ENCODE measurements at places on chromosomes 11 and 22.

- DNase-seq: no peak
These were observed 4.5 kb downstream of the PARVA start for GRCh38 chr11:12381875-12382274.

DNA sequence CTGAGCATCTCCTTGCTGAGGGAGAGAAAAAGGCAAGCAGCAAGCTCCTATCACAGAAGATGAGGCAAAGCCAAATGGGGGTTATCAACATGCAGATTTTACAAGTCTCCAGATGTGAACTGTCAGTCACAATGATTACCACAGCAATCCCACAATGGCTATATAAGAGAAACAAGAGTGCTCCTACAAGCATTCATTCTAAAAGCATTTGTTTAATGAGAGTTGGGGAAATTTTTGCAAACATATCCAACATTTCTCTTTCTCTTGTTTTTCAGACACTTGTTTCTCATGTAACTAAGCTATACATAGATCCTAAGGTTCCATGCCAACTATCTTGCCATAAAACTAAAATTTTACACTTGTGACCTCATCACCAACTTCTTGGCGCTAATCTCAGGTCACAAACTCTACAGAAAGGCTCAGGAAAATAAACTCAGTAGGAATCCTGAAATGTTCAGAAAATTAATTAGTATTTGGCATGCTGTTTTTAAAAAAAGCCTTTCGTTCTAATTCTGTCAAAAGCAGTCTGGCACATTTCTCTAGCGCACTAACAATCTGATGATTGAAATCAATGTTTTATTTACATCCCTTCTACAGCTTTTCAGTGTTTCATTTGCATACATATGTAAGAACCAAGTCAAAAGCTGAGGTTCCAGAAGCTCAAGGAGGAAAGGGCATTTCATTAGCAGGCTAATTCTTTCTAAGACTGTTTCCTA is 199.5 kb downstream of the TTC28 start:
- DNase-seq: no peak

- DNase-seq: no peak
These were observed 52.0 kb upstream of the SHISAL1 start for GRCh38 chr22:44364751-44365130.

DNA sequence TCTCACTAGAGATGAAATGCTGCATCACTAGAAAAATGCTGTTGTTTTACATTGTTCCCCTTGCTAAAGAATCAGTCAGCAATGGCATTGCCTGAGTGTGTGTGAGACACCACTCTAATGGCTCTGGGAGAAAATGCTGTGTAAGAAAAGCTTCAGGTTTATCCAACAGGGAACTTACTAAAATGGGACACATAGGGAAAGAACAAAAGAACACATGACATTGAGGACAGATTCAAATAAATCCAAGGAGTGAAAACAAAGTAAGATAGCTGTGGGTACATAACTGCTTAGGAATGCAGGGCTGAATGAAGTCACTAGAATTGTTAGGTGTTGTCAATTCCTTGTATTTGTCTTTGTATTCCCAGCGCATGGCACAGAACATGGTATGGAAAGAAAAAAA is 24.2 kb downstream of the BLID start:
- no peak for DNase-seq

DNA sequence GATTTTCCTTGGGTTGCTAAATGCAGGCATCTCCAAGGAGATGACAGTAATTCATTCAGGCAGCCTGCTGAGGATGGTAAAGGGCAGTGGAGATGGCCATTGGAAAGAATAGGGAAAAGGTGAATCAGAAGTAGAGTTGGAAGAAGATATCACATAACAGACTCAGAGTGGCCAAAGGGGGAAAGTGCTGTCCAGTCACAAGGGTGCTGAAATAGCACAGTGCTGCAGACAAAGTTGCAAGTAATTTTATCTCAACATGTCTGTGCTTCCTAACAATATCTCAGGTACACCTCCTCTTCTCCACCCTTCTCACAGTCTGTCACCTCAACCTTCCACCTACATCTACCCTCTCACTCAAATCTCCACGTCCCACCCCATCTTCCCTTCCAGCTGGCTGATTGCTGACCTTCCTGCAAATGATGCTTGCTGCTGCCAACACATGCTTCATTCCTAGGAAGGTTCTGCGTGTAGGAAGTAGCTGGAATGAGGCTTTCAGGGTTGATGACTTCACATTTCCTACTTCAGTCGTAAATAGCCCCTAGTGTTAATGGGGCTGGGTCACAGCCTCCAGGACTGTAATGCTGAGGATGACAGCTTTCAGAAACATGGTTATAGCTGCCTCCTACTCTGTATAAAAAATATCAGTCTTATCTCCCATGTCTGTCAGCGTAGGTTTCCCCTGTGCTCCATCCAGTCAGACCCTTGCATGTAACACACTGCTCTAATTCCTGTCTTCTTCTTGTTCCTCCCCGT is 123.9 kb downstream of the CTNND1 start:
- no peak for DNase-seq

DNA sequence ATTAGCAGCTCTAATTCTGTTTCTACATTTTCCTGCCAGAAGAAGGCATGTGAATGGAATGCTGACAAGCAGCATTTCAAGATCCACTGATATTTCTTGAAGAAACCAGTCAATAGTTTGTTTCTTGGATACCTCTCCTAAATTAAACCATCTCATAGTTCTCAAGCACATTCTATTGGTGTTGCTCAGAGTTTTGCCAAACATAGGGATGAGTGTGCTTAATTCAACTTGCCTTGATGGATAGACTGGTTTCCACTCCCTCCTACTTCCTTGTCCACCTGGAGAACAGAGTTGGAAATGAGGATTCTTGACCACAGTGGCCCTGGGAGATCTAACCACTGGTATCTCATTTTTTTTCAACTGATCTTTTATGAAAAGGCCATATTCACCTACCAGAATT is 29.8 kb upstream of the DDX10 start:
- DNase-seq: no peak

DNA sequence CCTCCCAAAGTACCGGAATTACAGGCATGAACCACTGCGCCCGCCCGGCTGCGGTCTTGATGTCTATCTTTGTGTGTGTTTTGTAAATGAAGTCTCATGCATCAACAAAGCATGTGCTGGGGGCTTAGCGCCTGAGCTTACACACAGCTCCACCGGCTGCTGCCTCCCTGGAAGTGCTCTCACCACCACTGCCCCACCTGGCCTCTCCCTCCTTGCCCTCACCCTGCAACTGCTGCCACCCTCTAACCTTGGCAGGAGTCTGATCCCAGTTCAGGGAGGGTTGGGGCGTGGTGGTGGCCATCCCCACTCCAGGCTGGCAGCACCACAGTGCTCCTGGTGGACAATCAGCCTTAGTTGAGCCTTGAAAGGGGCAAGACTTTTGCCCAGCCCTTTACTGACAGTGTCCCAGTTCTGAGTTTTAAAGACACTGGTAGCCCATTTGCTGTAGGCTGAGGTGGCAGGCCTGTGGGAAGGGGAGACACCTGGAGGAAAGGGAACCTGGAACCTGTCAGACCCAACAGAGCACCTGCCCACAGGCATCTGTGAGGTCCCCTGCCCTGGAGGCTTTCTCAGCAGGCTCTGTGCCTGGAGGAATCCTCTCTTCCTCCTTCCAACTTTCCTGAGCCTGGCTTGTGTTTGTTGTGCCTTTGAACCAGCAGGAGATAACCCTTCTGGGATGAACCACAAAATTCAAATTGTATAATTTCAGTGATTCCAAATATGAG is 42.4 kb upstream of the WEE1 start:
- DNase-seq: no peak

DNA sequence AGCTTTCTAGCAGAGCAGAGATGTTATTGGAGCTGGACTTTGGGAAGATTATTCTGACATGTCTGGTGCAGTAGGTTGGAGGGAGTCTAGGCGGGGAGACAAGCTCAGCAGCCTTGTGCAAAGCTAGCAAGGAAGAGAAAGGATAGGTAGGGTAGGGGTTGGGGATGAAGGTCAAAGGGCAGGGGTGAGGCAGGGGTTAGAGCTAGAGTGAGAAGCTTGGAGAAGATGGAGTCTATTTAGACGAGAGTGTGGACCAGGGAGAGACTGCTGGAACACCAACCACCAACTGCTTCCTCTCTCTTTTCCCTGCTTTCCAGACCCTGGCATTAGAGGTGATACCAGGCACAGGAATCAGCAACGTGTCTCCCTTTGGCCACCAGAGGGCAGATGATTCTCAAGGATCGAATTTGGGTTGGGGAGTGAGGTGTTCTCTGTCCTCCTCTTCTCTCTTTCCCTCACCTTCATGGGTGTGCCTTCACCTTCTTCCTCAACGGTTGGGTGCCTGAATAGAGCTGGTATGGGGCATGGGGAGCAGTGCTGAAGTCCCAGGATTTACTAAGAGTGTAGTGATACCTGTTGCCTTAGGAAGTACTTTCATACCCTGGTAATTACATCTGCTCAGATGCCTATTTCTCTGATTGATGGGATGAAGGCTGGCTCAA is 1.8 kb upstream of the MARK2 start:
- DNase-seq: peak; percentile 64

- DNase-seq: peak; percentile 19
These were observed 115.9 kb upstream of the GRK3 start for GRCh38 chr22:25448435-25449051.

DNA sequence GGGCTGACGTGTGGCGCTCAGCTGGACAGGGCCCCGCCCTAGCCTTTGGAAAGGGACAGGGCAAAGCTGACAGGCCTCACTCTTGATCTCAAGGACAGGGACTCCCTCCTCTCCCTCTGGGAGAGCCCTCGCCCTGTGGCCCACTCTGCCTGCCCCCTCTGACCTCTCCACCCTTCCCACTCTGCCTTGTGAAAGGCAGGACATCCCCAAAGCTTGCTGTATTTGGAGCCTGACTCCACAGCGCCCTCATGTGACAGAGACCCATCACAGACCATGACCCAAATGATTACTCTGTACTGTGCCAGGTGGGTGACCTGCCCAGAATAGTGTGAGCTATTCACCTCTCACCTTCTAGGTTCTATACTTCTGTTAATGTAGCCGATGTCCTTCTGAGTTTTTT is 18.8 kb downstream of the P2RY2 start:
- no peak for DNase-seq

GRCh38 chr11:111336582-111337256 is 38.4 kb downstream of the POU2AF3 start:
- DNase-seq: peak; percentile 35

DNA sequence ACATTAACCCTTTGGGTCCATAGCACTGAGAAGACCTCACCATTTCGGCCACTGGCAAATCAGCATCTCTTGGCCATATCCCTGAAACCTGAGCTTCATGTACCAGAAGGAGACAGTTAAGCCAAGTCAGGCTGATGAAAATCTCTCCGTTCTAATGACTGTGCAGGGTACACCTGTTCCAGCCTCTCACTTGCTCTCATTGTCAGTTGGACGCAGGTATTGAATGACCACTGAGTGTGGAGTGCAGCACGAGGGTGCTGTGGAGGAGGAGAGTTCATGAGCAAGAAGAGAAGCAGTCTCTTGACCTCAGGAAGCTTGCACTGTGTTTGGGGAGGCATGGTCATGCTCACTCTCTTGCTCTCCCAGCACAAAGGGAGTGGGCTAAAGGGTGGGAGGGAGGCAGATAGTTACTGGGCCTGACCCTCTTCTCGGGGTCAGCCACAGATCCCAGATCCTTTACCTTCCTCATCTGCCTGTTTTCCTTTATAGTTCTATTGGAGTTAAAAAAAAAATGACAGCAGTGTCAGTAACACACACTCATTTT is 65.2 kb downstream of the ZBTB16 start:
- no peak for DNase-seq

DNA sequence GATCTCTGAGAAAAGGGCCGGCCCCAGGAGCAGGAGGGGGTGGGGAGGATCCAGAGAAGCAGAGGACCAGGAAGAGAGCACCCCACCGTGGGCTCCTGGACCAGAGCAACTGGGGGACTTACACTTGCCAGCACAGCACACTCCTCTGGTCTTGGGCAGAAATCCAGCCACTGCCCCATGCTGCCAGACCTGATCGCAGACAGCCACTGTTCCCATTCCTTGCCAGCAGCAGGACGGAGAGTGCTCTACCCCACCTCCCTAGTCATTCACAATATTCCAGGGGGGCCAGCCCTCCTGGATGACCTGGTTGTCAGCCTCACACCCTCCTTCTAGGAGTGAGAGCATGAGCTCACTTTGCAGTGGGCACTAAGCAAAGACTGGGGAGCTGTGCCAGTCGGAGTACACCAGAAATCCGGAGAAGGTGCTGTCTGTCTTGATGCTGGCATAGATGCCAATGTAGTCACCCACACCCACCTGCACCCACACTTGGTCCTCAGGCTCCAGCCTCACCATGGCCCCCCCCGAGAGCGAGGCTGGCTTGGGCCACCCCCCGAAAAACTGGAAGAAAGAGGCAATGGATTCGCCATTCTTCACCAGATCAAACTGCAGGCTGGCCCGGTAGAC is 1.6 kb downstream of the C1QTNF5 start:
- DNase-seq: no peak

- DNase-seq: no peak
These were observed 4.4 kb downstream of the OR4S2 start for GRCh38 chr11:55652560-55652959.

DNA sequence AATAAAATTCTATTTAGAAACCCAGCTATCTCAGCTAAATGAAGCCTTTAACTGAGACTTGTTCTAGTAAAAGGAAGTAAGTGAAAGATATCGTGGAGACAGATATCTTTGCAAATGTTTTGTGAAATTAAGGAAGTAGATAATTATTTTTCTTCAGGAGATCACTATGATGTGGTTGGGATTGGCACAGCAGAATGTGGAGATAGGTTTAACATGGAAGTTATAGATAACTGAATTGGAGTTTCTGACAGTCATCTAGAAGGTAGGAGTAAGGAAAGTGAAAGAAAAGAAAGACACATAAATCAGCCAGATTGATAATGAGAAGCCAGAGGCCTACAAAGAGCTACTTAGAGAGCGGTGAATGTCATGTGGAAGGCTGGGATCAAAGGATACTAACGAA is 4.7 kb upstream of the CASP5 start:
- DNase-seq: no peak

GRCh38 chr11:116294630-116295029 is 478.2 kb downstream of the BUD13 start:
- DNase-seq: peak; percentile 33

DNA sequence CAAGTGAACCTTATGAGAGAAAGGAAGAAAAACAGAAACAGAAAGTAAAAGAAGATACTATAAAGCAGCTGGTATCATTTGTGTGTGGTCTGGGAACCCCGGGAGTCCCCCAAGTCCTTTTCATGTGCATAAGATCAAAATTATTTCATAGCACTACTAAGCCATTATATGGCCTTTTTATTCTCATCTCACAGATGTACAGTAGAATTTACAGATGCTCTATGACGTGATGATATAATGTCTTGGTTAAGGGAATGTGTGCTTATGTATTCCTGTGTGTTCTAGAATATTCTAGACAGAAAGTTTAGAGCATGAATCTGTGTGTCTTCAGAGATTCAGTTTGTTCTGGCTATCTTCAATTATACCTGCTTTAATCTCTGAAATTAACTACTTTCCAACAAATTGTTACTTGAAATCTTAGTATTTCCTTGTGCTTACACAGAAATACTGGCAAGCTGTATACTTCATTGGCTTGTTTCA is 8.6 kb upstream of the TPP1 start:
- no peak for DNase-seq

DNA sequence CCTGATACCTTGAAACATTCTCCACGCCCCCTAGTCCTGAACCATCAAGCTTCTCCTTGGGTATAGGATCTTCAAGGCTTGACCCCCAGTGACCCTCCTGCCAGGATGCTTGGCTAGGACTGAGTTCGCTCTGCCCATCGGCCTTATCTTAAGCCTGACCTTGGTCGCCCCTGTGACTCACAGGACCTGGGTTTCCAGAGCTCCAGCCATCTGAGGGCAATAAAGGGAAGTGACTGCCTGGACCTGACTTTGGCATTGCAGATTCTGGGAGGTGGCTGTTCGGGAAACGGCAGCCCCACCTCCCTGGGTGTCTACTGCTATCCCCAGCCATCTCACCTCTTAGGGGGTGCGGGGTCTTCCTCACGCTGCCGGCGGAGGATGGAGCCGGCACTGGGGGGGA is 15.4 kb downstream of the CARD10 start:
- DNase-seq: no peak
